ENCODE measurements at places on chromosomes 3 and 15.
A peak's percentile ranks its signal among the peaks of the same experiment; 100 is the strongest.

DNA sequence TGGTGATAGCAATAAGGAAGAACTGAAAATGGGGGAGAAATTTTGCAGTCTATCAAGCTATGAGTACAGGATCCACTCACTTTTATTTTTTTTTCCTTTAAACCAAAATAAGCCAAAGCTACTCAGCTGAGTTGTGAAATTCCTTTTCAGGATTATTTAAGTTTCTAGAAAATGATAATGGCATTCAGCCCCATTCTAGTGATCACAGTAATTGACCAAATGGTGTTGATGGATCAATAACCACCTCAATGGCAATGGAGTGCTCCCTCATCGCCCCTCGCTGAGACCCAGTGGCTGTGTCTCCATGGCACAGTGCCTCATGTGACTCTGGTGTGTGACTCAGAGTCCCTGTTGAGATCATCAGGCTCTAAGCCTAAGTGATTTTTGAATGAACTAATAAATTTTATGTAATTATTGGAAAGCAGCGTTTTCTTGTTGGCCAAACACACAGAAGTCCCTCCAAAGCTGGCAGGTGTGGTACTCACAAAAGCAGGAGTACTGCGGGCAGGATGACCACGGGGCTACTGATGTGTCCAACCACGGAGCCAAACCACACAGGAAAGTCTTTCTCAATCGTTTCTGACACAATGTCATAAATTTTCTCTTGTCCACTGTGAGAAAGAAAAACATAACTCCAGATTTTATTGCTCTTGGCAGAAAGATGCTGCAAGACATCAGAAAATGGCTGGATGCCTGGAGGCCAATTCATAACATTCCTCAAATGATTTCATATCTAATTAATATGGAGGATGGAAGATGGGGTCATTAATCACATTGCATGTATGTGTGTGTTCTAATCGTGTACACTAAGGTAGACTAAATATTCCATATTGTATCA, 14.4 kb upstream of the STARD5 start:
- DNase-seq, result peak; percentile 7

- no peak for DNase-seq
Measured at GRCh38 chr3:149174901-149175300, 45.5 kb downstream of the HPS3 start.

GRCh38 chr3:24426896-24427295, 67.8 kb downstream of the THRB start:
- DNase-seq, result no peak

- no peak for DNase-seq
Measured at GRCh38 chr15:51077221-51078153, 17.2 kb downstream of the TNFAIP8L3 start.

GRCh38 chr3:51960386-51960785, 5.2 kb downstream of the GPR62 start:
- DNase-seq, result no peak

DNA sequence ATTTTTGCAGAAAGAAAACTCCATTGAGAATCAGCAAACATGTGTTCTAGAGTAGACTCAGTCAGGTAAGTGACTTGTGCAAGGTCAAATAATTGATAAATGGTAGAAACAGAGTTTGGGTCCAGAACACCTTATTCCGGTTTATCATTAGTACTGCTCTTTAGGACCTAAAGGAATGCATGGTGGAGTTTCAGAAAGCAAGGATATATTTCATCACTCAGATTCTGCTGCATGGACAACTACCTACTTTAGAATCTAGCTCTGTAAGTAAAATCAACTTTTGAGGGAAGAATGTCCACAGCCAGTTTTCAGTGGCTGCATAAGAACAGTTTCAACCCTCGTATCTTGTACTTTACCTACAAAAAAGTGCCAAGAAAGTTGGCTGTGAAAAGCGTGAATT, 43.6 kb downstream of the TIMP4 start:
- DNase-seq, result no peak

DNA sequence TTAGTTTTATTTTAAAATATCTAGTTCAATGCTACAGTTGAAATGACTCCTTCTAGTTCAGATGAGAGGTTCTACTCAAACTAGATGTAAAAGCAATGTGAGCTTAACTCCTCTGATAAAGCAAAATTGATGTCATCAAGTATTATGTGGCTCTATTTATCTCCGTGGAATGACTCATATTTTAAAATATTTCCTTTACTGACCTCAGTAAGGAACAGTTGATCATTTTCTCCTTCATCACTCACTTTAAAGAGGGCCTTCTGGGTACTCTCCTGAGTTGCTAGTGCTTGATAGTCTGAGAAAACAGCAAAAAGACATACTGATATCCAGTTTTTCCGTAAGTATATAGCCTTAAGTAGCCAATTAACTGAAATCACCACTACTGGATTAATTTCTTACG, 1099.3 kb downstream of the ROBO2 start:
- no peak for DNase-seq

GRCh38 chr15:101003706-101004105, 84.5 kb downstream of the LRRK1 start:
- no peak for DNase-seq

DNA sequence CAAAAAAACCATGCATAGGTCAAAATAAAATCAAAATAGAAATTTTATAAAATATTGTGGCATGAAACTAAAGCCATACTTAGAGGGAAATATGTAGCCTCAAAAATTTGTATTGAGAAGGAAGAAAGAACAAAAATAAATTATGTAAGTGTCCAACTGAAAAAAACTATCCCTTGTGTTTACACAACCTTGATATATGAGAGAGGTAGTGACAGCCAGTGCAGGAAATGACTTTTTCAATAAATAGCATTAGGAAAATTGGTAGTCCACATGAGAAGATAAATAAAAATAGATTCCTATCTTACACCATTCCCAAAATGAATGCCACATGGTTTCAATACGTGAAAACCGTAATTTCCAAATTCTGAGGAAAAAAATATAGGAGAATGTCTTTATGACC, 13.2 kb upstream of the PRSS50 start:
- no peak for DNase-seq

GRCh38 chr3:122081543-122082247, 26.5 kb downstream of the CD86 start:
- DNase-seq, result no peak

GRCh38 chr3:72181251-72181650, 396.3 kb upstream of the PROK2 start:
- DNase-seq, result no peak

- no peak for DNase-seq
Measured at GRCh38 chr3:122898298-122898697, 103.4 kb downstream of the SLC49A4 start.

GRCh38 chr15:79314811-79315210, 3.9 kb downstream of the TMED3 start:
- no peak for DNase-seq

GRCh38 chr3:159168788-159169187, 366.9 kb downstream of the MFSD1 start:
- no peak for DNase-seq

DNA sequence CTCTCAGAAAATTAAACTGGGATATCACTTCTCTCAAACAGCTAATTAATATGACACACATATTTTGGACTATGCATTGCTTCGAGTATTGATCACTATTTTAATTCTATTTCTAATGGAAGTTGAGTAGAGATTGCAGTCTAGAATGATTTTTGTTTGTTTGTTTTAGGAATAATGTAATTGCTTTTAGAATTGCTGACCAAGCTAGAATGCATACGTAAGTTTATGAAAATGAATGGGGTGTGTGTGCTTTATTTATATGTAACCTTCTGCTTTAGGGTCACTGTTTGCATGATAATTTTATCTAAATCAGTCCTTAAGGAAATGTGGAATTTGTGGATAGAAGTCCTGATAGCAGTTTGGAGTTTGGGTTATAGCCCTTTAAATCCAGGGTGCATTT, 371.4 kb downstream of the NR2F2 start:
- DNase-seq, result no peak

Measured in H54 (cell line).